ENCODE measurements at places on chromosomes 11 and 22.

DNA sequence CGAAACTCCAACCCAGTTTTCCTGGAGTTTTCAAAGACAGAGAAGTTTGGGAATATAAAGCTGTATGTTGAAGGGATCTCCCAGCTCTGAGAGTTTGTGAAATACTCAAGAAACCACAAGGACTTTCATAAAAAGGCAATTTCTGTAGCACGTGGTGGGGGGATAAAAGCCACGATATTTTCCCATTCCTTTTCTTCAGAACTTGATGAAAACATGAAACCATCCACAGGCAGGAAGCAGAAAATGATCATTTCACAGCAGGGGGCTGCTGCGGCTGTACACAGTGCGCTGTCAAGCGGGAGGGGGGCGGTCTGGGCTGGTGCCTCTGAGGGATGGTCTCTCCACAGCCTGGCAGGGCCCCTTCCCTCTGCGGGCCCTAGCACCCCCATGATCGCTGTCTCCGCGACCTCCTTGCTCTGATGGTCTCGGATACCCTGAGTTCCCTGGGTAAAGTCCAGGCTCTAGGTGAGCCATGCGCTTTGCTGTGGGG lies 423.2 kb downstream of the MN1 start:
- no peak for DNase-seq

DNA sequence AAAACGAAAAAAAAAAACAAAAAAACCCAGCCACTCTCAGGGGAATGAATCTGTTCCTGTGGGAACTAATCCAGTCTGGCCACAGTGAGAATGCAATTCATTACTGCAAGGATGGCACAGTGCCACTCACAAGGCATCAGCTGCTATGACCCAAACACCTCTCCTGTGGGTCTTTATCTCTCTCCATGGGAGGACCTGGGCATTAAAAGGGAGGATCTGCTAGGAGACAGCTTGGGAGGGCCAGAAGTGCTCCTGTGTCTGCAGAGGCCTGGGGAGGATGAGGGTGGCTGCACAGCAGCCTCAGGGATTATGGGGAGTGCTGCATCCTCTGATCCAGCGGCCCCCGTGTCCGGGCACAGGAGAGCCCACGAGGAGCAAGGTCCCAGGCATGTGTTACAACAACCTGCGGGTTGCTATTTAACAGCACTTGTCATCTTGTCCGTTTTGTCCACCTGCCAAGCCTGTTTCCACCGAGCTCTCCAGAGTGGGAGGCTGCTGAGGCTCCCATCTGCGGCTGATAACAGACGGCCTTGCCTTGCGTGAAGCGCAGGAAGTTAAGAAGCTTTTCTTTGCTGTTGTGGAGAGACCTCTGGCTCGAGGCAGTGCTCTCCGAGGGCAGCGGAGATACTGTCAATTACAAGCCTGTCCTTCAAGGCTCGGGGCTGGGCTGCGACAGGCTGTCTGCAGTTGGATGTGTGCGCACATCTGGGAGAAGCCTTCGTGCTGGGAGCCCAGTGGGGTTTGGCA lies 97.7 kb downstream of the NXPE2 start:
- peak; percentile 24 for DNase-seq

GRCh38 chr22:44151676-44152075 lies 29.0 kb upstream of the PARVG start:
- DNase-seq = no peak

DNA sequence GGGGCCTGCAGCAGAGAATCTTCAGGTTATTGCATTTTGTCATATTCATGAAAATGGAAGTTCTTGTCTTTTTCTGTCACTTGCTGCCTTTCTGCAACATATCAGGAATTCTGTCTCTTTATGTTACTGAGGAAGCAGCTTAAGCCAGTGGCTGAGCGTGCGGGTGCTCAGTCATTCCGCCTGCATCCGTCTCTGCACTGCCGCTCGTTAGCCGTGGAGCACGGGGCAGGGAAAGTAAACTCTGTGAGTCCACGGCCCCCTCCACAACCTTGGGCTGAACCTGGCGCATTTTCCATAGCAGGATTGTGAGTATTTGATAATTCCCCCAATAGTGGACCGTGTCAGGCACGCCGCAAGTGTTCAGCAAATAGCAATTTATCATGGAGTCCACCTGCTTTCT lies 1007.7 kb downstream of the BRD1 start:
- DNase-seq = no peak

GRCh38 chr11:64712430-64713015 lies 10.5 kb downstream of the NRXN2 start:
- no peak for DNase-seq

DNA sequence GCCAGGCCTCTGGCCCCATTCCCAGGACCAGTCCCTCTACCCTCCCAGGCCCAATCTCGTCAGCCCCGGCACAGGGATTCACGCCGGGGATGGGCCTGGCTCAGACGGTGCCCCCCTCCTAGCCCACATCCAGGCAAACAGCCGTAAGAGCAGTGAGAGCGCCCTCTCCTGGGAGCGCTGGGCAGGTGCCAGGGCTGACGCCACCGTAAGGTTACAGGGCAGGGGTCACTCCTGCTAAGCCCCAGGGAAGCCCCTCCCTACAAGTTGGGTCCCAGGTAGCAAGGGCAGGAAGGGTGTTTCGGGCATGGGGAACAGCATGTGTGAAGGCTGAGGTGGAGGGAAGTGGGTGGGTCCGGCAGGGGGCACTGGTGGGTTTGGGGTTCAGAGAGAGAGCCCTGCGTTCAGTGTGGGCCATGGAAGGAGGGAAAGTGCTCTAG lies 19.2 kb upstream of the PPARA start:
- no peak for DNase-seq

- DNase-seq = no peak
Measured at GRCh38 chr11:76685237-76685636, 14.7 kb upstream of the LRRC32 start.

DNA sequence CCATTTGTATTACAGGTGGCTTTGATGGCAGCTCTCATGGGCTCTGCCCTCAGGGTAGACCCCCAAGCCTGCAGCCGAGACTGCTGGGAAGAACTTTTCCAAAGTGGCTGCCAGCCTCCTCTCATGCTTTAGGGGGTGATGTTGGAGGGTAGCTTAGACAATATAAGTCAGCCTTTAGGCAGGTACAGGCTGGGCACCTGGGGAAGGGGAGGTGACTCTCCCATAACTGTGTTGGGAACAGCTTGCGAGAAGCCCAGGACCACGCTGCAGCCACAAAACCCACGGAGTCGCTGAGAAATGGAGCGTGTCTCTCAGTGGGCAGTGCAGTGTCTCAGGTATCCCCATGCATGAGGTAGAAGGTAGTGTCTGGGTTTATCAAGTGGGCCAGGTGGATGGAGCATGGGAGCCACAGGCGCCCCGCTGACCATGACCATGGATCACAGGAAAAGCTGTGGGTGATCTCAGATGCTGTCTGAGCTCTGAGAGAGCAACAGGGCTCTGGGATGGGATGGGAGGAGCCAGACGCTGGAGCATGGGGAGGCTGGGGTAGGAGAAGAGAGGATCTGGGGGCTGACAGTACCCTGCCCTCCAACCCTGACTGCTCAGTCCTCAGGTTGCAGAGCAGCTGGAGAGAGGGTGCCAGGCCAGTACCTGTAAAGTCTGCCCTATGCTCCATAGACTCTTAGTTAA lies 115.2 kb downstream of the FEZ1 start:
- no peak for DNase-seq

DNA sequence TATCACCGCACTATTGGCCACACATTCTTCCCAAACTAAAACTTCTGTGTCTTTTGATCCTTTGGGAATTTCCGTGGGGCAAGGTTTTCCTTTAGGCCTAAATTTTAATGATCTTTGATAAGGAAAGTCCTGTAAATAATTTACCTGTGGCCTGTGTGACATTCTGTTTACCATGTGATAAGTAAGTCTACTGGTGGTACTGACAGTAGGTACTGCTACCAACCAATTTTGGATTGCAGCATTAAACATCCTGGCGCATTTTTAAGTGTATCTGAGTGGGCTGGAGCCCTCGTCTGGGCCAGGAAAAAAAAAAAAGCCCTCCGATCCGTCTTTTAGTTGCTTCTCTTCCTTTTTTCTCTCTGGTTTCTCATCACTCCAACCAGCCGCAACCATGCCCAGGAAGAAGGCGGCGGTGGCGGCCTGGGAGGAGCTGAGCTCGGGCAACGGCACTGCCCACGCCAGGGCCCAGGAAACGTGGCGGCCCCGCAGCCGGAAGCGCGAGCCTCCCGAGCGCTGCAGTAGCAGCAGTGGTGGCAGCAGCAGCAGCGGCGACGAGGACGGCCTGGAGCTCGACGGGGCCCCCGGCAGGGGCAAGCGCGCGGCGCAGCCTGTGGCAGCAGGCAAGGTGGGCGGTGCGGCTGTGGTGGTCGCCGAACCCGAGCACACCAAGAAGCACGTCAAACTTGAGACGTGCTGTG lies 33.6 kb downstream of the ASRGL1 start:
- DNase-seq = no peak

DNA sequence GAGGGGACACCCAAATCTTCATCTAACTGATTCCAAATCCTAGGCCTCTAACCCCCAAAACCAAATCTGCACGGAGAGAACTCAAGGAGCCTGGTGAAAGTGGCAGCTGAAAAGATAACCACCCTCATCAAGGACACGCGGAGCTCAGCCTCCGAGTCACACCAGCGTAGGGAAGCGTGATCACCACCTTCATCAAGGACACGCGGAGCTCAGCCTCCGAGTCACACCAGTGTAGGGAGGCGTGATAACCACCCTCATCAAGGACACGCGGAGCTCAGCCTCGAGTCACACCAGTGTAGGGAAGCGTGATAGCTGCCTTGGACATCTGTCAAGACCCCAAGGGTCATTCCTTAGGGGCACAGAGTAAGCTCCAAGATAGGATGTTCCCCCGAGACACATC lies 29.3 kb upstream of the SYT8 start:
- no peak for DNase-seq

GRCh38 chr11:370070-370941 lies 1.0 kb downstream of the B4GALNT4 start:
- DNase-seq = no peak

GRCh38 chr11:3894128-3894731 lies 38.8 kb downstream of the STIM1 start:
- DNase-seq = no peak

DNA sequence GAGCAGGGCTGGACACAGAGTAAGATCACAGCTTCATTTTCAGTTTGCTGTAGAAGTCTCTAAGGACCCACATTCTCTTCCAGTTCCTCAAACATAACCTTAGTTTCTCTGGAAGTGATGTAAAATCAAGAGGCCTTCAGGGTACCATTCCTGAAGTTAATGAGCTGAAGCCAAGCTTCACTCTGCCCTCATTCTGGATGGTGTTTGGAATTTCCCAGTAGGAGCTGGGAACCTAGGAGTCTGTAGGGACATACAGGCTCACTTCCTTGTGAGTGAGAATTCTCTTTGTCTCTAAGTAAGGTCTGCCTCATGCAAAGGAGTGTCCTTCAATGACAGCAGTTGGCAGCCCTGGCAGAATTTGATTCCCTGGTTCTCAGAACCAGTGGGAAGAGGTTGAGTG lies 142.4 kb upstream of the NARS2 start:
- no peak for DNase-seq

GRCh38 chr22:45499746-45500145 lies 2.9 kb upstream of the FBLN1 start:
- DNase-seq = no peak

DNA sequence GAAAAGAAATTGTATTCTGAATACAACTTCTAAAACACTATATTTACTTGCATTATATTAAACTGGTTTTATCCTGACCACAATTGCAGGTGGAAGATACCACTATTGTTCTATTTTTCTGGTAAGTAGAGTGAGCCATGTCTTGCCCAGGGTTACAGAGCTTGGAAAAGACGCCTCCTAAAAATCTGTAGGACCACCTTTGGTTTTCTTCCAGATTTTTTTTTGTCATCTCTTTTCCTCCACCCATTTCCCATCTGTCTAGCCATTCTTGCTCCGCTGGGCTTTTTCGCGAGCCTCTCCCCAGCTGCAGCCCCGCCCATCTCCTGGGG lies 294 bp upstream of the MTMR3 start:
- DNase-seq = no peak

DNA sequence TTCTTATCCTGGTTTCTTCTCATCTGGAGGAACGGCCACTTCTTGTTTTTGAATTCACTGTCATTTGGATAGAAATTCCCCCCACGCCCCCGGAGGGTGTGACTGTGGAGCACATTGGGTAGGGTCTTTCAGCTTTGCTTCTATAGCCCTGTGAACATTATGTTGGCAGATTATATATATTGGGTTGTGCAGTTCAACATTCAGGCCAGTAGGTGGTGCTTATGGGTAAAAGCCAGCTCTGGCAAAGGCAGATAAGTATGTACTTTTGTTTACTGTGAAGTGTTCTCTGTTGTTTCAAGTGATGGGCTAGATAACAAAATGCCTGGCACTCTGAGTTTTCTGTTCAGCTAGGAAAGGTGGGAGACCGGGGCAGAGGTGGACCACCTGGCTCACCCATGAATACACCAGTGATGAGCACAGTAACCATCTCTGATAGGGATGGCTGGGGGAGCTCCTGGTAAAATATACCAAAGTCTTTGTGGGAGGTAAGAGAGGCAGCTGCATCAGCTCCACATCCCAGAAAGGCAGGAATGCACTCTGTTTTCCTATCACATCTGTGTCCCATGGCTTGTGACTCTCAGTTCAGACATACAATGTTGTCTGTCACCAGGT lies 1348.2 kb upstream of the RAG2 start:
- no peak for DNase-seq

DNA sequence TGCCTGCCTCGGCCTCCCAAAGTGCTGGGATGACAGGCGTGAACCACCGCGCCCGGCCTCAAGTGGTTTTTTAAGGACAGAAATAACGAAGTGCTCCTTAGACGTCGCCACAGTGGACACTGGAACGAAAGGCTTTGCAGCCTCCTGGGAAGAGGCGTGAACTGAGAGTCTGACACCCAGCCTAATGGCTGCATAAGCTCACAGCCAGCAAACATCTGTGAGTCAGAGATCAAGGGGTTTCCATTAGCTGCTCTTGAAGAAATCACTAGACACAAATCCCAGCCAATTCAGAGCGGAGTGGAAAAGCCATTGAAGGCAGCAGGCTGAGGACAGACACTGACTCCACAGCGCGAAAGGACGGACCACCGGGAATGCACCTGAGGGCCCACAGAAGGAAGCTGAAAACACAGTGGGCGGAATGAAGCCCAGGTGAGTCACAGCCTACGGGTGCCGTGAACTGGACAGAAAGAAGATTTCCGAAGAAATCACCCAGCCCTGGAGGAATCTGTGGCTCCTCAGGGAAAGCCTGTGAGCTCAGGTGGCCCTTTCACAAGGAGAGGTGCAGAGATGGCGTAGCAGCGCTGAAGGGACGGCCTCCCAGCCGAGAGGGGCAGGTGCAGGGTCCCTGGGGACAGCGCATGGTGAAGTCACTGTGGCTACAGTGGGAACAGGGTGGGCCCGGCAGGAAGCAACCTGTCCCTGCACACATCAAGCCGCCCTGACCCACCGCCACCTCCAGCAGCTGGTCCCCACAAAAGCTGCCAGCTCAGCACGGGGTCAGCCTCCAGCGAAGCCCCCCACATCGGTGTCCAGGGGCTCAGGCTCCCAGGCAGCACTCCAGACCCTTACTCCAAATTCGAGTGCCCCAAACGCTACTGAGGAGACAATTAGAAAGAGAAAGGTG lies 11.6 kb downstream of the LMNTD2 start:
- no peak for DNase-seq

GRCh38 chr22:21713428-21714058 lies 22.1 kb downstream of the YPEL1 start:
- no peak for DNase-seq

Measured in anterior cingulate cortex (tissue), 58 donors.